Right ventricle myocardium superior (tissue), 1 donor: ENCODE measurements at places on chromosomes 2 and 18. TPM values are rescaled to one million over a fixed set of nuclear protein-coding genes. Genes with fewer than 3 reads are reported as not detected.

Gene APCDD1
- total RNA-seq, result 27.0 TPM

Gene GTF2A1L
- total RNA-seq, result not detected

Gene ARHGAP28
- total RNA-seq, result 1.1 TPM

Gene SKOR2
- total RNA-seq, result not detected

Gene LONRF2
- 14.6 TPM for total RNA-seq

Gene AQP4
- 18.9 TPM for total RNA-seq

Gene NR4A2
- total RNA-seq, result 1.5 TPM

Gene ATP9B
- 13.7 TPM for total RNA-seq

DNA sequence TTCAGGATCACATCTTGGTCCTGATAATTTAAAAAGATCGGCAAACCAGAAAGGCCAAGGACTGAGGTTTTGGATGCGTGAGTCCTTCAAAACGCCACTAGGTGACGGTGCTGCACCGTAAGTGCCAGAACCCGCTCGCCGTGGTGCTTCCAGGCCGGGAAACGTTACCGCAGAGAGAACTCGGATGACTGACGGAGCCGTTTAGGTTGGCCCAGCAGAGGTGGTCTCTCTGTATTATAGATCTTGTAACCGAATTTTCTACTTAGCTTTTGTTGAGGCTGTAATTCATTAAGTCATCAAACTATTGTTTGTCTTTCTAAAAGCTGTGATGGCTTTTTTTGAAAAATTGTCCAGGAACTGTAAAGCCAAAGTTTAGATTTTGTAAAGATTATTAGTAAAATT lies 39.8 kb upstream of the ADCYAP1 start:
- DNase-seq, result peak; percentile 76

DNA sequence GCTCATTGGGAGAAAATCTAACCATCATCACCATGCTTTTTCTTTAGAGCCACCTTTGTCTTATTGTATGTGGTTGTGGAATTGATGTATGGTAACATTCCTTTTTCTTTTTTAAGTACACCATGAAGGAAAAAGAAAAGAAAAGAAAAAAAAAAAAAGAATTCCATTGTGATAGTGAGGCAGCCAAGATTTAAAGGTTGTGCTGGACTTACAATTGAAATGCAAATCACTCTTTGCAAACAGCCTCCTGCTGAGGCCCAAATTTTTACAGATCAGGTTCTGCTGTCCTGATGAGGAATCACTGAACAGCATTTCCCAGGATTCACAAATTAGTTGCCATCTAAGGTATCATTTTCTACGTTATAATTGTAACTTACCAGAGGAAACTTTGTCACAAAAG lies 1101.0 kb upstream of the FANCL start:
- DNase-seq, result no peak

GRCh38 chr2:38598200-38598990 lies 4.3 kb downstream of the HNRNPLL start:
- DNase-seq, result no peak

DNA sequence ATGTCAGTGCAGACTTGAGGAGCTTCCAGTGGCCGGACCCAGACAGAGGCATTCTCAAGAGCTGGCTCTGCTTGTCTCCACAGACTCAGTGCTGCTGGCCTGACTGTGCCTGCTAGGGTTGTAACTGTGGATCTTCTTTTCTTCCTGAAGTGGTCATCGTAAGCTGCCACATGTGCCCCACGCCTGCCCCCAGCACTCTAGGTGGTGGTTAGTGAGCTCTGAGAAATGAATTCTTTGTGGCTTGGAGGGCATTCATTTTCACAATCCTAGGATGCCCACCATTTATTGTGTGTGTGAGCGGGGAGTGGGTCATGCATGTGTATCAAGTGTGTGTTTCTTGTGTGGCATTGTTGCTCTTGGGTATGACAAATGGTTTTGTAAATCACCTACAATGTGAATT lies 23.1 kb downstream of the RAB12 start:
- no peak for DNase-seq

GRCh38 chr2:83536556-83536955 lies 922.5 kb downstream of the SUCLG1 start:
- no peak for DNase-seq

DNA sequence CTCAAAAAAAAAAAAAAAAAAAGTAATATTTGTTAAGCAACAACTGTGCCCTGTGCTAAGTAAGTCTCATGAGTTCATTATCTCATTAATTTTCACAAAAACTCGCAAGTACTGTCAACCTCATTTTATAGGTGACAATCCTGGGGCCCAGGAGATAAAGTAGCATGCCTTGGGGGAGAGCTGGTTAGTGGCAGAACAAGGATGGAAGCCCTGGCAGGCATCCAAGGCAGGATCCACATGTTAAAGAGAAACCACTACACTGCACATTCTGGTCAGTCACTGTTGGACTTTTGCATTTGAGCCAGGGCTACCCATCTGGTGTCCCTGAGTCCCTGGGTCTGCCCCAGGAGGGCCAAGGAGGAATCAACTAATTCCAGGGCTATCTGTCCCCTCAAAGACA lies 54.6 kb downstream of the ZFP36L2 start:
- DNase-seq, result peak; percentile 82

- DNase-seq, result no peak
These were observed 79.5 kb upstream of the SLC8A1 start for GRCh38 chr2:40531359-40531758.

- DNase-seq, result no peak
These were observed 496 bp downstream of the SUCLG1 start for GRCh38 chr2:84458551-84459017.

DNA sequence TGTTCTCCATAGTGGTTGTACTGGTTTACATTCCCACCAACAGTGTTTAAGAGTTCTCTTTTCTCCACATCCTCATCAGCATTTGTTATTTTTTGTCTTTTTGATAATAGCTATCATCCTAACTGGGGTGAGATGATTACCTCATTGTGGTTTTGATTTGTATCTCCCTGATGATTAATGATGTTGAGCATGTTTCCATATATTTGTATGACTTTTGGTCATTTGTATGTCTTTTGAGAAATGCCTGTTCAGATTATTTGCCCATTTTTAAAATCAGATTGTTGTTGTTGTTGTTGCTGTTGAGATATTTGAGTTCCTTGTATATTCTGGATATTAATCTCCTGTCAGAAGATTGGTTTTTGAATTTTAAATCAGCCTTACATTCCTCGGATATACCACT lies 147.5 kb downstream of the NCOA1 start:
- DNase-seq, result no peak

DNA sequence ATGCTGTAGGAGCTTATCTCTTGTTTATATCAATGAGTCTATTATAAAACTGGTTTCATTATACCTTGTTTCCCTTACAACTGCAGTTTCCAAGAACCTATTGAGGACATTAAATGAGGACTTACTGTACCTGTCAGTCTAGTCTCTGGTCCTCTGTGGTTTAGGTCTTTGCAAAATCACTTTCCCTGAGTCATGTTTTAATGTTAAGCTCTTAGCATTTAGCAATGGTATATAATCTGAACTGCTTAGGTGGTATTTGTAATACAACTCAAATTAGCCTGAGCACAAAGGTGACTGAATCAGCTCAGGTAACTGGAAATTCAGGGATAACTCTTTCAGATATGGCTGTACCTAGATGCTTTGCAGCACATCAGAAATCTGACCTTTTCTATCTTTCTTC lies 418.3 kb upstream of the SPRED2 start:
- no peak for DNase-seq

- DNase-seq, result peak; percentile 75
These were observed 800 bp downstream of the IL1RL2 start for GRCh38 chr2:102187496-102188150.

GRCh38 chr18:9642799-9643462 lies 28.6 kb upstream of the PPP4R1 start:
- DNase-seq, result no peak

DNA sequence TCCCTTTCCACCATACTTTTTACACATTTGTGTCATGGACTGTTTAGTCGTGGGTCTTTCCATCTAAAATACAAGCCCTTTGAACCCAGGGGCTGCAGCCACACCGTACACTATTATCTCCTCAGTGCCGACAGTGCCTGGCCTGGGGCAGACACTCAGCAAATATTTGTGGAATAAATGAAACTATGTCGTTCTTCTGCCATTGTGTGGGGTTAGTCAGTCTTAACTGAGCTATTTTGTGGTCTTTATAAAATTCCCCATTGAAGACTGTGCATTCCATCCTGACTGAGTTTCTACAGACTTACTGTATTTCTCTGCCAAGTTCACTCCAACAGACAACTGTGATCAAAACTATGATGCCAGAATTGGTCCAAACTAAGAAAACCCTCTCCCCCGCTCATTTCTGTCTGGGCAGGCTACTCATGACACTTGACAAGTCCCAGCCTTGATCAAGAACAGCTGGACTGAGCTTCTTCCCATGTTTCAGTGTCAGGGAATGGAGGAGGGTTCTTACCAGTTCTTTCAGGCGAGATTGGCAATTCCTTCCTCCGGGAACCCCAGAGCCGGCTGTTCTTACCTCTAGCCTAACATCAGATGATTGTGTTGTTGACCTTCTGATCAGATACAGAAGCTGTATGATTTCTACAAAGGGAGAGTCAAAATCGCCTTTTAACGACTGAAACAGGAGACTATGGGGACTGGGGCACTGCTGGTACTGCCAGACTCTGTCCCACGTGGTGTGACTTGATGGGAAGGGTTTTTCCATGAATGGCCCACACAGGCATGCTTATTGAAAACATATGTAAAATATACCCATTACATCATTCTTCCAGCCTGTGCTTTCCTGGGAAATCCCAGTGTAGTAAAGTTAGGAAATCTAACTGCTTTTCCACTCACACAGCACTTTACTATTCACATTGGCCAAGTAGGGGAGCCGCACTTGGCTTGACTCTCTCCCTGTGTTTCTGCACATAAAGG lies 77.4 kb upstream of the NPAS2 start:
- DNase-seq, result no peak

- DNase-seq, result no peak
These were observed 231.5 kb downstream of the TTC32 start for GRCh38 chr2:19670303-19670702.

DNA sequence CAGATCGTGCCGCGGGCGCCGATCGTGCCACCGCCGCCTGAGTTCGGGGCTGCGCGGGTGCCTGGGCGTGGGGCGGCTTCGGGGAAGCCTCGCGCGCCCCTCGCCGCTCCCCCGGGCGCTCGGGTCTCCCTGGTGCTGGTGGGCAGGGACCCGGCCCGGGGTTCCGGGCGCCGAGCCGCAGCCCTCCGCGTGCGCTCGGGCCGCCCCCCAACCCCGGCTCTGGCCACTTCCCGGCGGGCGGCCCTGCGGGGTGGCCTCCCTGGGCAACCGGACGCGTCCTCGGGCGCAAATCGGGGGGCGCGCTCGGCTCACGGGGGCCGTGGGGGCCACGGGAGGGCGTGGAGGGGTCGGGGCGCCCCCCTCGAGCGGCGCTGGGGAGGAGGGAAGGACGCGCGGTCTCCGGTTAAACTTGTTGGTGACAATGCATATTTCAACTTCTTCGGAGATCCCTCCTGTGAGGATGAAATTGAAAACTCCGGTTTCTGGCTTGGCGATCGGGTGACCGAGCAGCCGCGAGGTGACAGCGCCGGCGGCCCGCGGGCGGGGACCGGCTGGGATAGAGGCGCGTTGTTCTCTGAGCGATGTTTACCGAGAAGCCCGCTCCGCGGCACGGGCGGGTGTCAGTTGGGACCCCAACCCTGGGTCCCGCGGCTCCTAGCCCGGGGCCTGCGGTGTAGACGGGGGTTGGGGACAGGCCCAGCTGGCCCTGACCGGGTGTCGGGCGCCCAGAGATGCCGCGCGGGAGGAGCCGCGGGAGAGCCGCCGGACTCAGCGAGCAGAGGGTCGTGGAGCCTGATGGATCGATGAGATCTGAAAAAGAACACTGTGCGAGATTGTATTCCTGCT lies 676 bp downstream of the SH3BP4 start:
- no peak for DNase-seq

GRCh38 chr2:191572319-191572718 lies 105.6 kb upstream of the NABP1 start:
- DNase-seq, result no peak

- no peak for DNase-seq
These were observed 66.0 kb upstream of the ITGA6 start for GRCh38 chr2:172361360-172361759.

GRCh38 chr2:44389895-44390294 lies 28.1 kb downstream of the CAMKMT start:
- no peak for DNase-seq

DNA sequence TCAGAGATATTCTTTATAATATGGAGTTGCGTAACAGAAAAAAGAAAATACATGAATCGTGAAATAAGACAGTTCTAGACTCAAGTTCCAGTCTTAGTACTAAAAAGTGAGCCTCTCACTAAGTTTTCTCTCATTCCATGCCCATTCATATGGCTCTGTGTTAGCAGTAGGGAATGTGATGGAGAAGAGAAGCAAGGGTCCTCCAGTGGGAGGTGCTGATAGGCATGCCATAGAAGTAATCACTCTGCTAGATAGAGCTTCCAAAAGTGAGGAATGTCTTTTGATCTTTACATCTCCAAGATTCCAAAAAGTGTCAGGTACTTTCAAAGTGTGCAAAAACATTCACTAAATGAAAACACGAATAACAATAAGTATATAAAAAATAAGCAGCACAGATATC lies 678.4 kb downstream of the DCDC2C start:
- no peak for DNase-seq

DNA sequence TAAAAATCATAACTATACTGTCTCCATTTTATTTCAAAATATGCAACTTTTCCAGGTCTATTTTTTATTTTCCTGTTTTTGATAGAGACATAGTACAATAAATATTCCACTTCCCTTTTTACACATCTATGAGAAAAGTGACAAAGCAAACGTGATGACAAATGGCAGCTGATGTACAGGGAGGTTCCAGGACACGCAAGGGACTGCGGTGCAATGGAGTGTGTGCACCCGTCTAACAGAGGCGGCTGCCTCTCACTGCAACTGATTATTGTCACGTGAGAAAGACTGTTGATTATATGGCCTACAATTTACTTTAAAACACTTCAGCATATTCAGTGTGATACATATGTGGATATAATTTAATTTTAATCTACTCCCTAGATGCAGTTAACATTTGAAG lies 142.6 kb downstream of the LRRC30 start:
- DNase-seq, result no peak

GRCh38 chr2:113209011-113209645 lies 35.4 kb downstream of the PSD4 start:
- DNase-seq, result no peak

- no peak for DNase-seq
These were observed 21.0 kb upstream of the PDE1A start for GRCh38 chr2:182447863-182448262.

- no peak for DNase-seq
These were observed 163.5 kb downstream of the MC4R start for GRCh38 chr18:60209042-60209441.
